ENCODE measurements at places on chromosomes 7 and 10. TPM values are rescaled to one million over a fixed set of nuclear protein-coding genes. Genes with fewer than 3 reads are reported as not detected.

GIMAP4 gene
- total RNA-seq: not detected

SLC13A1 gene
- total RNA-seq: not detected

ANKRD1 gene
- 60.7 TPM for total RNA-seq

DDX21 gene
- 92.9 TPM for total RNA-seq

RGR gene
- not detected for total RNA-seq

NEBL gene
- total RNA-seq: 11.7 TPM

CLDN3 gene
- total RNA-seq: 0.83 TPM
